ENCODE measurements at places on chromosomes 2 and 18.
A peak's percentile ranks its signal among the peaks of the same experiment; 100 is the strongest.

DNA sequence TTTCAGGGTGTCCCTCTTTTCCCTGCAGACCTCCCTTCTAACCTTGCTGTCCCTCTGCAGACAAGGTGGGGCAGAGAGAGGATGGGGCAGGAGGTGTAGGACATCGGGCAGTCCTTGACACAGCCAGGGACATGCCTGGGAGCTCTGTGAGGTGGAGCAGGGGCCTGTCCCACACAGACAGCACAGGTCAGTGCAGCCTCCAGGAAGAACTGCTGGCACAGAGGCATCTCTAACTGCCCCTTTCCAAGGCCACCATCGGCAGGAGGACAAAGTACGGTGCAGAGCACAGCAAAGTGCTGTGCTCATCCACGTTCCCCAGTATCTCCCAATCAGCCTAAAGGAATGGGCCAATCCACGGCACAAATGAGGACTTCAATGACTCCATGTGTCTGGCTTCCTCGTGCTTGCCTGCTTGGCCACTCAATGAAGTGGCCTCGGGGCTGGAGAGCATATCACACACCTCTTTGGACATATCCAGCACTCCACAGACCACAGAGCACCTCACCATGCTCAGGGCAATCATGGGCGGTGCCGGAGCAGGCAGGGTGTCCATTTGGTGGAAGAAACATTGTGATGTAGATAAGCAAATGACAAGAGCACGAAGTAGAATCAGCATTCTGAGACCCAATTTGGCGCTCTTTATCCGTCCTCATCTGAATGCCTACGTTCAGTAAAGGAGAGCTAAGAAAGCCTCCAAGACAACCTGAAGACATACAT lies 11.9 kb downstream of the CHST10 start:
- no peak for DNase-seq

- DNase-seq, result no peak
These were observed 329.9 kb downstream of the DLGAP1 start for GRCh38 chr18:4125224-4125623.

GRCh38 chr2:120809151-120809550 lies 73.5 kb downstream of the GLI2 start:
- no peak for DNase-seq

- no peak for DNase-seq
These were observed 67.3 kb downstream of the KYNU start for GRCh38 chr2:142944721-142945120.

DNA sequence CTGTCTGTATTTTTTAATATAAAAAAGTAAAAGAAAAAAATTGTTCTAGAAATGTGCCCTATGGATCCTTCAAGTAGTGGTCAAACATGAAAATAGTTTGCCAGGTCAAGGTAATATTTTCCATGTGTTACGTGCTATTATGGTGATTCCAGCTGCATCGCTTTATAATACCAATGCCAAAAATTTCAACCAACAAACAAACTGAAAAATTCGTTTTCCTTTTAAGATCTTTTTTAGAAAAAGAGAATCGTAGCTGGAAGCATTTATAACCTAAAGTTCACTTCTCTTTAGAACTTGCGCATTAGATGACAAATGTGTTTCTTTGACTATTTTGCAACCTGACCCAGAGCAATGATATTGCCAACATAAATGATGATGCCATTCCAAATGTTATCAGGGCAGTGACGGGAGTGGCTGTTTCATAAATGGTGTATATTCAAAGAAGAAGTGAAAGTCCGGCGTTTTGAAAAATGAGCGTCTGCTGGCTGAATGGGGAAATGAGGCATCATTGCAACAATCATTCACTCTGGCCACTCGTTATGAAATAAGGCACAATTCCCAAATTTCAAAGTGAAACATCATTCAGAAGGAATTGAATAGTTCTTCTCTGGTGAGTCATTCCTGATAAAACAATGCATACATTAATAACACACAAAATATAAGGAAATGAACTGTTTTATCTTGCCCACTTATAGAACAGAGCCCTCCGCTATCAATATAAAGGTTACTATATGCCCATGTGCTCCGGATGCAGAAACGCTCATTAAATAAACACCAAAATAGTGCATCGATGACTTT lies 297.4 kb downstream of the TGIF1 start:
- DNase-seq, result peak; percentile 96

GRCh38 chr2:71154798-71155197 lies 24.4 kb downstream of the MPHOSPH10 start:
- DNase-seq, result peak; percentile 11

GRCh38 chr2:57990118-57990725 lies 56.4 kb upstream of the VRK2 start:
- no peak for DNase-seq

DNA sequence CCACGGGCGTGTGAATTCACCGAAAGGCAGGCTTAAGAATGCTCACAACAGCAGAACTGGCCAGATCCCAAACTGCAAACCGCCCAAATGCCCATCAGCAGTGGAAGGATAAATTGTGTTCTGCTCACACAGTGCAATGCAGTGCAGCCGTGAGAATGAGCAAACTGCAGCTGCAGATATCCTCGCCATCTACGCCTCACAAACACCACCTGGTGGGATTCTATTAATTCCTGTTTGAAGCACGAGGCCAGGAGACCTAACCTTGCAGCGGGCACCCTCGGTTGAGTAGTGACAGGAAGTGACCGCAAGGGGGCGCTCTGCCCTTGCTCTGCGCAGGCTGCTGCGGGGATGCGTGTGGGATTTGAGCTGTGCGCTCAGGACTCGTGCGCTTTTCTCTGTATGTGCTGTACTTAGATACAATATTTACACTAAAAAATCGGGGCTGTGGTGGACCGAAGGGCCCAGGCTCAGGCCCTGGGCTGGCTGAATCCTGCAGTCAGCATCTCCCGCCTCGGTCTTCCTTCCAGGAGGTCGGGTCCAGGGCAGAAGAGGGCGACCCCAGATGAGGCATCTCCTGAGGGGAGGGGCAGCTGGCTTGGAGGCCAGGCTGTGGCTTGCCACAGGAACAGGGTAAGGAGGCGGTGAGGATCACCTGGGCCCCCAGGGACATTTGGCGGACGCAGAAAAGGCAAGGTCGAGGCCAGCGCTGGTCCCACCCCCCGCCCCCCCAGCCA lies 19.8 kb upstream of the PDIA6 start:
- peak; percentile 79 for DNase-seq

DNA sequence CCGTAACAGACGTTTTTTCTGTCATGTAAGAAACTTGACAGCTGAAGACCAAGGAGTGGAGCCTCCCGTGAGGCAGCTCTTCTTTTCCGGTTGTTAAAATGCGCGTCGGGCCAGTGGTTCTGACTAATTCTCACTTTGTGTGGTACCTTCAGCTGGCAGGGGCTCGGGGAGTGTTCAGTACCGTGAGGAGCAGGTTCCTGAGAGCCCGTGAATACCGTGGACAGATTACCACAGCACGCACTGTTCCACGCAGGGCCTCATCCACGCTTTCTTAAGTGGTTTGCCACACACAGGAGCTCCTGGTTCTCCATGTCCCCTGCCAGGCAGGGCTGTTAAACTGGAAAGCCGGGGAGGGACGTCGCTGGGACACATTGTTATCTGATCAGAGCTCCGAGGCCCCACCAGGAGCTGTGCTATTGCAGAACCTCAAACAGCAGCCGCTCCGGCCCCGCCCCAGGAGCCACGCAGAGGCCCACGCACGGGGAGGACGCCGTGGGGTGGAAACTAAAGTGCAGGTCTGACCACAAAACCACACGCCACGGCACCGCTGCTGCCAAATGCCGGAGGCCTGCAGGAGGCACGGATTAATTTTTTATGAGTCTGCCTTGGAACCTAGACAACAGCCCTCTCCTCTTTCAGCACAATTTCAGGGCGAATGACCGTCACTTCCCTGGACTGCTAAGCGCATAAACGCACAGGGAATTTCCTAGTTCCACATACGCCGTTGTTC lies 43.3 kb downstream of the NFATC1 start:
- DNase-seq, result no peak

DNA sequence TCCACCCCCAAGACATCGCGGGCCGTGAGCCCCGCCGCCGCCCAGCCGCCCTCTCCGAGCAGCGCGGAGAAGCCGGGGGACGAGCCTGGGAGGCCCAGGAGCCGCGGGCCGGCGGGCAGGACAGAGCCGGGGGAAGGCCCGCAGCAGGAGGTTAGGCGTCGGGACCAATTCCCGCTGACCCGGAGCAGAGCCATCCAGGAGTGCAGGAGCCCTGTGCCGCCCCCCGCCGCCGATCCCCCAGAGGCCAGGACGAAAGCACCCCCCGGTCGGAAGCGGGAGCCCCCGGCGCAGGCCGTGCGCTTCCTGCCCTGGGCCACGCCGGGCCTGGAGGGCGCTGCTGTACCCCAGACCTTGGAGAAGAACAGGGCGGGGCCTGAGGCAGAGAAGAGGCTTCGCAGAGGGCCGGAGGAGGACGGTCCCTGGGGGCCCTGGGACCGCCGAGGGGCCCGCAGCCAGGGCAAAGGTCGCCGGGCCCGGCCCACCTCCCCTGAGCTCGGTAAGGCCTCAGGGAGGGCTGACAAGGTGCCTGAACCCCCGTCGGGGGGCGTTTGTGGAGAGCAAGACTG lies 14.2 kb downstream of the SPEG start:
- no peak for DNase-seq

GRCh38 chr2:71575966-71576365 lies 122.6 kb downstream of the DYSF start:
- DNase-seq, result no peak

DNA sequence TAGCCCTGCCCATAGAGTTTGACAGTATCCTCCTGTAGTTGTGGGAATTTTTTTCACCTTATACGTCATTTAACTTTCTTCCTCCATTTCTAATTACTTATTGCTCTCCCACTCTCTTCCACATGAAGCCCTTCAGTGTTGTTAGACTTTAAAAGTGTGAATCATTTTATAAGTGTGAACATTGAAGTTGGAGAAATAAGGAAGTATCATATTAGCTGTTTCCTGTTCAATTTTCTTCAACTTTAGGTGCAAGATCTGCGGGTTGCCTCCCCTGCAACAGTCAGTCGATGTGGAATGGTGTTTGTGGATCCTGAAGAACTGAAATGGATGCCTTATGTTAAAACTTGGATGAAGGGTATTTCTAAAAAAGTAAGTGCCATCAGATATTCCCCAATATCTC lies 138.1 kb downstream of the DNAH6 start:
- DNase-seq, result no peak

DNA sequence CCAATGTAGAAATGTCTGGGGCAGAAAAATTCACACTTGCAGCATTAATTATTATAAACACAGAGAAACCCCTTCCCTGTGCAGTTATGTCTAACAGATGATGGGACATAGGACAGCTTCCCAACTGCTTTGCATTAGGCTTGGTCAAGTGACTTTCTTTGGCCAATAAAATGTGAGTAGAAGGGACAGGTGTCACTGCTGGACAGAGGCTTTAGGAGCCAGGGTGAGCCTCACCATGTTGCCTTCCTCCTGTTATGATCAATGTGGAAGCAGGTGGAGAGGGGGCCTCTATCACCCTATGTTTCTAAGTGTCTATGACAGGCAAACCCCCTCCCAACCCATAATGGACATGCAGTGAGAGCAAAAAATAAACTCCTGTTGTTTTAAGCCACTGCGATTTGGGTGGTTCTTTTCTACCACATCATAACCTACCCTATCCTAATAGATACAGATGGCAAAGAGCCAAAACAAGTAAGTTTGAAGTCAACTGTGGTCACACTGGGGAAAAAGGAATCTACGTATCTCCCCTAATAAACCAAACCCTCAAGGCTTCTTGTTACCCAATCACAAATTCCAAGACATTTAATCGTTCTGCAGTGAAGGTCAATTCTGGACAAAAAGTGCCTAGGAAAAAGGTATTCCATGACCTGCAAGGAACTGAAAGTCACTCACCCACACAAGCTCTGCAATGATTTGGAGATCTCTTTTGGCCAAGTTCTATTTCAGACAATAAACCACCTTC lies 28.6 kb upstream of the POU3F3 start:
- no peak for DNase-seq

DNA sequence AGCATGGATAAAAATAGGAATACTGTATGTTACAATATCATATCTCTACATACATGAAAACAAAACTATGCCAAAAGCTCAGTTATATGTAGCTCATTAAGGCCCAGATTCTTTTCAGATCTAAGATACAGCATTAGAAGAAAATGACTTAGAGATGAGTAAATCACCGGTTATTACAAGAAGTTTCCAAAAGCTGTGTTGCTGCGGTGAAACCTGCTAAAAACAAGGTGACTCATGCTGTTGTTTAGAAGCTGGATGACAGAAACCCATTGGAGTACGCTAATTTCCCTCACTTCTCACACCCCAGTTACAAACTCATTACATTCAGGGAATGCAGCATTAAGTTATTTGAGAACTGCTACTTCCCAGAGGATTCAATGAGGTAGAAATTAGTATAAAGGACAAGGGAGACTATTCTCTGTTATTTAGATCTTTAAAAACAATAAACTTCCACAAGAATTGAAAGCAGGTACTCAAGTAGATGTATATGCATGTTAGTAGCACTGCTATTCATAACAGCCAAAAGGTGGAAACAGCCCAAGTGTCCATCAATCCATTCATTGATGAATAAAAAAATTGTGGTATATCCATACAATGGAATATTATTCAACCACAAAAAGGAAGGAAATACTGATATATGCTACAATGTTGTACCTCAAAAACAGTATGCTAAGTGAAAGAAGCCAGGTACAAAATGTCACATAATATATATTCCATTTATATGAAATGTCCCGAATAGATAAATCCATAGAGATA lies 32.6 kb downstream of the RBKS start:
- DNase-seq, result no peak

GRCh38 chr18:49893036-49893435 lies 79.7 kb upstream of the ACAA2 start:
- no peak for DNase-seq

GRCh38 chr2:60068755-60069154 lies 484.7 kb downstream of the BCL11A start:
- DNase-seq, result no peak
